BE2C (cell line): ENCODE measurements at places on chromosomes 5 and 9.

- DNase-seq, result no peak
Observed at GRCh38 chr5:6108540-6108848, 269.9 kb downstream of the MED10 start.

DNA sequence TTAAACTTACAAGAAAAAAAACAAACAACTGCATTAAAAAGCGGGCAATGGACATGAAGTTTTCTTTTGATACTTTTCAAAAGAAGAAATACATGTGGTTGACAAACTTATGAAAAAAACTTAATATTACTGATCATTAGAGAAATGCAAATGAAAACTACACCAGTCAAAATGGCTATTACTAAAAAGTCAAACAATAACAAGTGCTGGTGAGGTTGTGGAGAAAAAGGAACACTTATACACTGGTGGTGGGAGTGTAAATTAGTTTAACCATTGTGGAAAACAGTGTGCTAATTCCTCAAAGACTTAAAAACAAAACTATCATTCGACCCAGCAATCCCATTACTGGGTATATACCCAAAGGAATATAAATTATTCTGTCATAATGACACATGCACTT, 311.6 kb downstream of the ISL1 start:
- no peak for DNase-seq

DNA sequence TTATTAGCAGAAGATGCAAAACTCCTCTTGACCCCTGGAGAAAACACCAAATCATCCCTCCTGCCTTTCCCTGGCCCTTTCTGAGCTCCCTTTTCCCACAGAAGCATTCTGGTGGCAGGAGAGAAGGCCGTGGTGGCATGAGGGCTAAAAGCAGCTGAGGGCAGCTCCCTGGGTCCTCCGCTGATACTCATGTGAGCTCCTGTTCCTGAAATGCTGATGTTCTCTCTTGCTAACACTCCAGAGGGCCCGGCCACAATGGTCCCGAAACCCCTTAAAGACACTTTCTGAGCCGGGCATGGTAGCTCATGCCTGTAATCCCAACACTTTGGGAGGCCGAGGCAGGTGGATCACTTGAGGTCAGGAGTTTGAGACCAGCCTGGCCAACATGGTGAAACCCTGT, 183.1 kb downstream of the HSPA4 start:
- DNase-seq, result no peak

DNA sequence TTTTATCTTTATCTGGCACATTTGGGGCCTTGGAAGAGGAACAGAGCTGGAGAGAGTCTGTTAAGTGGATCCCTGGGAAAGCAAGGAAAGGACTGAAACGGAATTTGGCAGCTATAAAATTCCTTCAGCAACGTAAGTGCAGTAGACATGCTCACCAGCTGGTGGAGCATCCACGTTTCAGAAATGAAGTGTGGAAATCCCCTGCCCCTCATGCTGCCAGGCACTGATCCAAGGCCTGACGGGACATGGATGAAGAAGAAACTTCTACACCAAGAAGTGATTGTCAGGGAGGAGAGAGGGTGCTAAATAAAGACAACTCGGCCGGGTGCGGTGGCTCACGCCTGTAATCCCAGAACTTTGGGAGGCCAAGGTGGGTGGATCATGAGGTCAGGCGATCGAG, 209.3 kb downstream of the ROR2 start:
- DNase-seq, result no peak
